ENCODE measurements at places on chromosomes 16 and 17.

GRCh38 chr16:84040823-84041820 is 1.5 kb downstream of the SLC38A8 start:
- peak; percentile 32 for DNase-seq

DNA sequence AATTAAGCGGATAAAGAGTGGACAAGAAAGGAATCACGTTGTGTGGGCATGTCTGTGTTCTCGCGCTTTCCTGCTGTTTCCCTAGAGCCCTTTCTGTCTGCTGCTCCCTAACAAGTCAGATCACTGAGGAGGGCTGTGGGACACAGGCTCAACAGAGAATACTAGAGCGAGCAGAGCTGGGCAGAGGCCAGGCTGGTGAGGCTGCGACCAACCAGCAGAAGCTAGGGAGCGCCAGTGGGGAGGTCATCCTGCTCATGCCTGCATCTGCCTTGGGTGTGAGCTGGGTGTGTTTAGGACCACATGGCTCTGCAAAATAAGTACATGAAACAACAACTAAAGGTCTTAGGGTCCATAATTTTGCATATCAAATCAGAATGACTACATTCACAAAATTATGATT is 11.5 kb upstream of the FOXJ1 start:
- no peak for DNase-seq

- no peak for DNase-seq
Measured at GRCh38 chr17:75650874-75651273, 16.1 kb downstream of the RECQL5 start.

DNA sequence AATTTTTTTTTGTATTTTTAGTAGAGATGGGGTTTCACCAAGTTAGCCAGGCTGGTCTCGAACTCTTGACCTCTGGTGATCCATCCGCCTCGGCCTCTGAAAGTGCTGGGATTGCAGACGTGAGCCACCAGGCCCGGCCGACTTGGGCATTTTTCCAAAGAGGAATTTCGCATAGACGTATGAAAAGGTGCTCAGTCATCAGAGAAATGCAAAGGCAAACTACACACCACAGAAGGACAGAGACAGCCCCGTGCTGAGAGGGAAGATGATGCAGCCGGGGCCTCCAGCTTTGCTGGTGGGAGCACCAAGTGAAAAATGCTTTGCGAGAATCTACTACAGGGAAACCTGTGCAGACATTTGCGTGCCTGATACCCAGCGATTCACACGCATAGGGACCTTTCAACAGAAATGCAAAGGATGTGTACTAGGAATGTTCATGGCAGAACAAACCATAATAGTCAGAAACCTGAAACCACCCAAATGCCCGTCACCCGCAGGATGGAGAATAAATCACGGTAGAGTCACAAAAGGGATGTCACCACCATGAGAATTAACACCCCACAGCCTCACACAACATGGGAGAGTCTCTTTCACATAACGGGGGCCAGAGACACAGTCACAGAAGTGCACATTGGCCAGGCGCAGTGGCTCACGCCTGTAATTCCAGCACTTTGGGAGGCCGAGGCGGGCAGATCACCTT is 5.2 kb downstream of the RAB40B start:
- no peak for DNase-seq

DNA sequence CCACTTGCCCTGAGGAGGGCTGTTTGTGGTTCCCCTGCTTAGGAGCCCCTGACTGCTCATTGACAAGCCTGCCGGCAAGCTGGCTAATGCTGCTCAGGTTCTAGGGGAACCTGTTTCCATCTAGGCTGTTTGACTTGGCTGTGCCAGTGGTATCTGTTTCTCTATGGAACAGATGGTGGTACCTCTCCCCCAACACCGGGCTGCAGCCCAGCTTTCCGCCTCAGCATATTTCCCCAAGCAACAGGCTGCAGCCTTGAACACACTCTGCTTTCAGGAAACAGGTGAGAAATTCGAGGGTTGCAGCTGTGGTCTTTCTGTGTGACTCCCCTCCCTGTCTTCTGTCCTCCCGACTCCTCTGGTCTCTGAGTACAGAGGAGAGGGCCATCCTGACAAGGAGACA is 132.3 kb downstream of the TMEM132E start:
- DNase-seq: no peak

DNA sequence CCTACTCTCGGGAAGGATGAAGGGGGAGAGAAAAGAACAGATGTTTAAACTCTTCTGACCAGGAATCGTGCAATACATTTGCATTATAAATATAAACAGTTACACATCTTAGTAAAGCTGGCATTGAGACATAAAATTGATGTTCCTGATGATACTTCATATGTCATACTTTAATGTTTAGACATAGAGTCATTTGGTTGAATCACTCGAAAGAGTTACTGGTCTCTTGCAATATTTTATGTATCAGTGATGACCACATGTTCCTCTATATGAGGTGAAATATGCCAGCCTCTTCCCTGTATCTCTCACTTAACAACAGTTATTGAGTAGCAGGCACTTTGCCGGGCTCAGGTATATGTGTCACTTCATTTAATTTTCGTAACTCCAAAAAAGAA is 49.7 kb upstream of the PMFBP1 start:
- peak; percentile 8 for DNase-seq

DNA sequence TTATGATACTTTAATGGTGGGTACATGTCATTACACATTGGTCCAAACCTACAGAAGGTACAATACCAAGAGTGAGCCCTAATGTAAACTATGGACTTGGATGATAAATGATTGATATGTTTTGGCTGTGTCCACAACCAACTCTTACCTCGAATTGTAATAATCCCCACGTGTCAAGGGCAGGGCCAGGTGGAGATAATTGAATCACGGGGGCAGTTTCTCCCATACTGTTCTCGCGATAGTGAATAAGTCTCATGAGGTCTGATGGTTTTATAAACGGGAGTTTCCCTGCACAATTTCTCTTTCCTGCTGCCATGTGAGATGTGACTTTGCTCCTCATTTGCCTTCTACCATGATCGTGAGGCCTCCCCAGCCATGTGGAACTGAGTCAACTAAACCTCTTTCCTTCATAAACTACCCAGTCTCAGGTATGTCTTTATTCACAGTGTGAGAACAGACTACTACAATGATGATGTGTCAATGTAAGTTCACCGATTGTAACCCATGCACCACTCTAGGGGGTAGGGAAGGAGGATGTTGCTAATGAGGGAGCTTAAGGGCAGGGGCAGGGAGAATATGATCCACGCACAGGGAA is 7.0 kb upstream of the METTL22 start:
- DNase-seq: no peak

DNA sequence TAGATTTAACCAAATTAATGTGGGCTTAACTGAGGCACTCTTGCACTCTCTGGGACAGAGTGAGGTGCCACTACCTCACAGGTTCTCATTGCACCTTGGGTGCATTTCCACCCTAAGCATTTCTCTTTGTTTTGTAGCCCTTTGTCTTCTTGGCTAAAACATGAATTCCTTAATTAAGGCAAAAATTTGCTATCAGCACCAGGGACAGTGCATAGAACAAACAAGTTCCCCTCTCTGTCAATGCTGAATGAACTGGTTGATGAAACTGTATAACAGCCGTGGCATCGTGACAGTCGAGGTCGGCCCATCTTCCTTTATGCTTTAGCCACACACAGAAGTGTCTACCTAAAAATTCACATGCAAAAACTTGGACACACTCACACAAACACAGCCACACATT is 74.8 kb downstream of the HS3ST2 start:
- DNase-seq: peak; percentile 17

DNA sequence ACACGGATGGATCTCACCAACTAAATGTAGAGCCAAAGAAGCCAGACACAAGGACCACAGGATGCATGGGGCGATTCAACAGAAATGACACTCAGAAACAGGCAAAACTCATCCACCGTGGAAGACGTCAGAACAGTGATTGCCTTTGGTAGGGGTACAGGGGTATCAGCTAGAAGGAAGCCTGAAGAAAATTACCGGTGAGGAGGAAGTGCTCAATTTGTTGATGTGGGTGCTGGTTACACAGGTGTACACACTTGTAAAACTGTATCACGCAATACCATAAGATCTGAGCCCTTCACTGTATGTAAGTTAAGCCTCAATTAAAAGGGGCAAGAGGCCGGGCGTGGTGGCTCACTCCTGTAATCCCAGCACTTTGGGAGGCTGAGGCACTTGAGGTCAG is 226.1 kb downstream of the C16orf78 start:
- no peak for DNase-seq

GRCh38 chr17:12789481-12790248 is at the start of gene ARHGAP44:
ARHGAP44 (plus strand) TSS chr17:12789498; CDS start chr17:12789839, 341 bp downstream.
- DNase-seq: peak; percentile 14

GRCh38 chr16:52237823-52238222 is 309.1 kb downstream of the TOX3 start:
- DNase-seq: no peak

GRCh38 chr17:2849327-2849670 is 53.1 kb downstream of the RAP1GAP2 start:
- no peak for DNase-seq

DNA sequence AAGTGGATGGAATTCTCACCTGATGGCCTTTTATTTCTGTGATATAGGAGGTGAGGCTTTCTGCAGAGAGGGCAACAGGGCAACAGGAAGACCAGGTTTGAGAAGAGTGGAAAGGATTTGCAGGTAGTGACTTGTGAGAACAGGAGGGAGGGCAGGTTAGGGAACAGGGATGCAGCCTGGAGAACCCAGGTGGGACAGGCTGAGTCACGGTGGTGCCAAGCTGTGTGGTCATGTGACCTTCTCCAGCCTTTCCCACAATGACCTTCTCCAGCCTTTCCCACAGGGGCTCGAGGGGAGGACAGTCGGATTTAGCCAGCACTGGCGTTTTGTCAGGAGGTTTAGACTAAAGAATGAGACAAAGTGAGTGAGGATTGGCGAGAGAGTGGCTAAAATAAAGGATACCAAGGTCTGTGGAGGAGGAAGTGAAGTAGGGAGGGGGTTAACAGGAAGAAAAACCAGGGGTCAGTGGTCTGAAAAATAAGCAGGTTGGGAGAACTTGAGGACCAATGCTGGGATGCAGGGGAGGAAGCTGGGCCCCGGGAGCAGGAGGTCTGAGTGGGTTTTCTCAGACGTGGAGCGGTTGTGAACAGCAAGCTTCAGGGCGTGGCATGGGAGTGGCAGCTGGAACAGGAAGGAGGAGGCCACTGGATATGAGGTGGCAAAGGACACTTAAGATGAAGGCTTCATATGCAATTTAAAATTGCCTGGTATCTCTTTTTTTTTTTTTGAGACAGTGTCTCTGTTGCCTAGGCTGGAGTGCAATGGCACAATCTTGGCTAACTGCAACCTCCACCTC is 37.7 kb downstream of the DNAH2 start:
- DNase-seq: peak; percentile 78

GRCh38 chr16:12815361-12815760 is 11.7 kb upstream of the CPPED1 start:
- DNase-seq: no peak

DNA sequence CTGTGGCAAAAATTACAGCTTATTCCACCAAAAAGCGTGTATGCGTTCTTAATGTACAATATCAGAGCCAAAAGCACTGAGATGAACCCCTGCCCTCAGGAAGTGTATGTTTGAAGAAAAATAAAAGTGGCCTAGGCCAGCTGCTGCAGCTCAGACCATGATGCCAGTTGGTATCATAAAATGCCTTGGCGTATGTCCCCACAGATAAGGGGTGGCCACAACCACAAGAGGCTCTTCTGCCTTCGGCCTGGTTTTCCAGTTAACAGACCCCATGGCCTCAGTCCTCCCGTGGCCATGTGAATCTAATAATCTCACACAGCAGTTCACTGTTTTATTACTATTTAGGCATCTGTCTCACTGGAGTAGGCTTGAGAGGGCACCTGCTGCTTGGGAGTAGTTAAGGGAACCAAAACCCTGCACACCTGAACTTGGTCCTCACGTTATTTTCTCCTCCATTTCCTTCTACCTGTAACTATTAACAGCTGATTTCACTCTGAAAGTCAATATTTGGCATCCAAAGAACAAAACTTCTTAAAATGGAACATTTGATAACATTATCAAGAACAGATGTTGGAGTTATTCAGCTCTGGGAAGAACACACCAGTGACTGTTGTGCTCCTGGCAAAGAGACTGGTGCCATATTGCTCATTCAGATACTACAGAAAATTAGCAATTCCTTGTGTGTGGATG is 34.8 kb upstream of the ERN1 start:
- DNase-seq: no peak

DNA sequence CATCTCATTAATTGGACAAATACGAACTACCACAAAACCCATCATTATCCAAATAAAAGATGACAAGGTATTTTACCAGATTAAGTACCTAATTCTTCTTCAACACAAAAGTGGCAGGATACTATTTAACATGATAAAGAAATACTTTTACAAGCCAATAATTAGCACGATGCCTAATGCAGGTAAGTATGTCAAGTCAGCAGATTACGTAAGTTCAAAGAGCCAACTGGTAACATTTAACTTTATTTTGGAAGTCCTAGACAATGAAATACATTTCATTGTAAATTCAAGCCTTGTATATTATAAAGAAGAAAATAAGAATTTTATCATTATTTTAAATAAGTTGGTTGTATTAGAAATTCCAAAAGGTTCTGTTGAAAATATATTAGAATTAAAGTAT is 535.3 kb upstream of the SOX9 start:
- DNase-seq: no peak

GRCh38 chr17:77726549-77727006 is 231.9 kb upstream of the TNRC6C start:
- DNase-seq: no peak

DNA sequence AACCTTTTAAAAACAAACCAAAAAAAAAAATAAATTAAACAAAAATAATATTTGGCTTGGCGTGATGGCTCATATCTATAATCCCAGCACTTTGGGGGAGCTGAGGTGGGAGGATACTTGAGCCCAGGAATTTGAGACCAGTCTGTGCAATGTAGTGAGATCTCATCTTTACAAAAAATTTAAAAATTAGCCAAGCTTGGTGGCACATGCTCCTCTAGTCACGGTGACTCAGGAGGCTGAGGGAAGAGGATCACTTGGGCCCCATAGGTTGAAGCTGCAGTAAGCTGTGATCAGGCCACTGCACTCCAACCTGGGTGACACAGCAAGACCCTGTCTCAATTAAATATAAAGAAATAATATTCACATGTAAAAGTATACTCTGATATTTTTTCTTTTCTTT is 12.2 kb downstream of the GNGT2 start:
- DNase-seq: no peak

DNA sequence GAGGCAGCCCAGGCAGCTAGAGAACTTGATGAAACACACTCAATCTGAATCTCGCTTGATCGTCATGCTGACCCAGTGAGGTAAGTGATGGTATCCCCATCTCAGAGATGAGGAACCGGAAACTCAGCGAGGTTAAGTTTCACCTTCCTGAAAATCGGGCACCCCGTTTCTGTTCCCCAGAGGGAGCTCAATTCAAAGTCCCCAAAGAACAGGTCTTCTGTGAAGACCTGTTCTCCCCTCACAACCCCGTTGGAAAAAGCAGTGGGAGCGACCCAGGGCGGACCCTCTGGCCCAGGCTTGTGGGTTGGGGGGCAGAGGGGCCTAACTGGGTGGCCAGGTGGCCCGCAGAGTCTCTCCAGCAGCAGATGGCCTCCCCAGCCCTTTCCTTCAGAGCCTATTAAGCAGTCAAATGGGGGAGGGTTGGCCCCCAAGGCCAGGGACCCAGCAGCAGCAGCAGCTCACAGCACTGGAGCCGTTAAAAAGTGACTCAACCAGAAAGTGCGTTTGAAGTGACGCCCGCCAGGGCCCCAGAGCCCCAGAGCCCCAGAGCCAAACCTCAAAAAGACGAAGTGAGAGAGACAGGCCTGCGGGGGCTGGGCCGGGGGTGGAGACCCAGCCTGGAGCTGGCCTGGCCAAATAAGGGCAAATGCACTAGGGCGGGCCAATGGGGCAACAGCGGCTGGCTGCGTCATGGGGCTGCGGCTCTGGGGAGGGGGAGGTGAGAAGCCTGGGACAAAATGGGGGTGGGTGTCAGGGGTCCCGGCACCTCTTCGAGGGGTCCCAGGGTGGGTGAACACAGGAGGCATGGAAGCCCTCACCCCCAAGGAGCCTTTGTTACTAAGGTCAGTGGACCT is 9.2 kb upstream of the TSPOAP1 start:
- DNase-seq: no peak

Measured in epithelial cell of esophagus (primary cell).